Epithelial cell of proximal tubule (primary cell): ENCODE measurements at places on chromosomes 13 and 19.

- peak; percentile 39 for DNase-seq
Measured at GRCh38 chr13:95676105-95676761, 706 bp upstream of the DNAJC3 start.

- DNase-seq = no peak
Measured at GRCh38 chr19:33157906-33158305, 26.0 kb downstream of the WDR88 start.

DNA sequence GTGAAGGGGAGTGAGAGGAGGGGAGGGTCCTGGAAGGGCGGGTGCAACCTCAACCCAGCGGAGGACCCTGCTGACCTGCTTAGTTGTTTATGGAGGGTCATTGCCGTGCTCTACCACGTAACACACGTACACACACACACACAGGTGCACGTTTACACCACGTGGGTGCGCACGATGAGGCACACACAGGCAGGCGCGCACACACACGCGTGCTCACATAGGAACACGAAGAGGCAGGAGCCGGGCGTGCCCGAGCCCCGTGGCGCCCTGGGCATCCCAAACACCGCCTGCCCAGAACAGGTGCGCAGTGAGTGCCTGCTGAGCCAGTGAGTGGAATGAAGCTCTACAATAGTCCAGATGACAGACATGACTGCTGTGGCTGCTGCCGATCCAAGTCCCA lies 11.2 kb upstream of the MADCAM1 start:
- DNase-seq = no peak

GRCh38 chr19:27964185-27964584 lies 1248.8 kb downstream of the UQCRFS1 start:
- DNase-seq = no peak

GRCh38 chr19:50659318-50660087 lies 10.3 kb downstream of the C19orf81 start:
- no peak for DNase-seq
